Activated CD8-positive, alpha-beta T cell treated with anti-CD3 and anti-CD28 coated beads for 36 hours (primary cell): ENCODE measurements at places on chromosomes 13 and 19. TPM values are rescaled to one million over a fixed set of nuclear protein-coding genes. Genes with fewer than 3 reads are reported as not detected.

The C5AR2 gene
- total RNA-seq: 0.18 TPM

The KLK5 gene
- total RNA-seq: not detected

The BEST2 gene
- total RNA-seq: not detected

The PLPPR3 gene
- total RNA-seq: not detected

The PEG3 gene
- total RNA-seq: 0.09 TPM

The HSPB6 gene
- 0.85 TPM for total RNA-seq
